Stimulated activated CD4-positive, alpha-beta T cell treated with anti-CD3 and anti-CD28 coated beads, Interleukin-1b, Interleukin-23, amount 100 ng/mL, for 24 hours (primary cell): ENCODE measurements at places on chromosomes 4 and X.

GRCh38 chrX:40573763-40574162 is 7.0 kb upstream of the ATP6AP2 start:
- no peak for DNase-seq

GRCh38 chr4:174282836-174283506 is 496 bp downstream of the FBXO8 start:
- peak; percentile 53 for DNase-seq

- no peak for DNase-seq
These were observed 70.3 kb downstream of the SHOX start for GRCh38 chrX:700936-701335.

DNA sequence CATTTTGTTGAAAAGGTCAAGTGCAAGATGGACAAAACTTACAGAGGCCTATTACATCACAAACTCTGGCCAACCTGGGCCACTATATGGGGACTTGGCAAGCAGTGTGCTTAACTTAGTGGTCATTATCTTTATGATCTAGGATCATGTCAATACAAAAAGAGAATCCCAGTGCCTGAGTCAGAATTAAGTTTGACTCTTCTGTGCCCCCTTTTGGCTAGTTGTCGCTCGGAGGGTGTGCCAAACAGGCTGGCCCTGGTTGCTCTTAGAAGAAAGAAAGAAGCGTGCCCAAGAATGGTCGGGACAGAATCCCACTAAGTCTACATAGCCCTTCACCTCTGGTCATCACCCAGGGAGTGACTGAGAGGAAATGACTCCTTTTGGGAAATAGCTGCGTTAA is 100.1 kb downstream of the EIF4E start:
- DNase-seq = no peak

DNA sequence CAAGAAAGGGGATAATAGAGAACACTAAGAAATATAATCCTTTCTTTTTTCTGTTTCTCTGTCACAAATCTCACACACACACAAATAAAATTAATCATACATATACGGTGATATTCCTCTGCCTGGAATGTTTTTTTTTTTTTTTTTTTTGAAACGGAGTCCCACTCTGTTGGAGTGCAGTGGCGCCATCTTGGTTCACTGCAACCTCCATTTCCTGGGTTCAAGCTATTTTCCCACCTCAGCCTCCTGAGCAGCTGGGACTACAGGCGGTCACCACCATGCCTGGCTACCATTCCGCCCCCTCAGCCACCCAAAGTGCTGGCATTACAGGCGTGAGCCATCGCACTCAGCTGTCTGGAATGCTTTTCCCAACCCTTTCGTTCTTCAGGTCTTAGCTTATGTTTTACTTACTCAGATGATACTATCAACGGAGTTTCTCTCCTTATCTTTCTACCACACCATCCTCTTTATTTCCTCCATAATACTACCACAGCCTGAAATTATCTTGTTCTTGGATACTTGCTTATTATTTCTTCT is 69.3 kb downstream of the ANKRD17 start:
- DNase-seq = no peak

DNA sequence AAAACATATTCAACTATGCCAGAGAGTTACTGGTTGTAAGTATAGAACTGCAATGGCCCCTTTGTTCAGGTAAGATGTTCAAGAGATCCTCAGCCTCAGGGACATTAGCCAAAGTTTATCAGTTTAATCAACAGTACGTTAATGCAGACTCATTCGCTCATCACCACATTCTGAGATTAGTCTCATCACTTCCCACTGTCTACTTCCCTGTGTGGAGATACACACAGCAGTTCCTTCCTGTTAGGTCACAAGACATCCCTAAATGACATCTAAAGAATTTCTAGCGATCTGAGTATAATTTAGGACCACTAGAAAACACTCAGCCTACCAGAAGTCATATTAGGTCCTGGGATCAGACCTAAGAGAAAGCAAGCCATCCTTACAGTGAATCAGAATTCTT is 10.4 kb downstream of the SLC10A7 start:
- no peak for DNase-seq

DNA sequence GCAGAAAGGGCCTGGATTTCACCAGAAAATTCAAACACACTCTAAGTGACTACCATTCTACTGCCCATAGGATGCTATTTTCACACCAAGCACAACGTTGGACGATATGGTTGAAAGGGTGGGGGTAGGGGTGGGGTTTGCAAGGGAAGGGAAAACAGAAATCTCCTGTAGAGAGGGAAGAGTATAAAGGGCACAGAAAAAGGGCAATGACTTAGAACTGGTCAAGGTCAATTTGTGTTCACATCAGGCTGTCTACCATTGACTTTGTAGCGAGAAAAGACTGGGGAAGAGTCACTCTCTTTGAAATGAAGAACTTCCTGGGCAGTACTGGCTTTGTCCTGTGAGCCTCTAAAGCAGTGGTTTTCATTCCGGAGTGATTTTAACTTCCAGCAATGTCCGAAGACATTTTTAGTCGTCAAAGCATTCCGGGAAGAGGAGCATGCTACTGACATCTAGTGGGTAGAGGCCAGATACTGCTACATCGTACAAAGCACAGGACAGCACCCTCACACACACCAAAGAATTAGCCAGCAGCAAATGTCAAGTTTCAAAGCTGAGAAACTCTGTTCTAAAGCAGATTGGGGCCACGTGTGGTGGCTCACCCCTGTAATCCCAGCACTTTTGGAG is 48.4 kb upstream of the SLC7A3 start:
- DNase-seq = no peak

DNA sequence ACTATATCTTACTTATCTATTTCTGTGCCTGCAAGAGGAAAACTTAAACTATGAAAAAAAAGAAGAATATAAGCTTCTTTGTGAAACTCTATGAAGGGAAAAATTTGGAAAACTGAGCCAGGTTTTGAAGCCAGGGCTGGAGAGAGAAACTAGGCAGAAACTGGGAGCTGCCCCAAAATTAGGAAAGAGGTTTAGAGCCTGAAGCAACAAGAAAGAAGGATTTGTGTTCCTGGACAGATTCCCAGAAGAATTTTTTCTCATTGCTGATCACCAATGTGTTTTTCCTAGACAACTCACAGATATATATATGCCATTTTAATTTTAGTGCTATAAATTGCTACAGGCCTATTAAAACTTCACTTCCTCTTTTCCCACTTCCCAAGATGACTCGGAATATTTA is 245.0 kb upstream of the GEMIN8 start:
- no peak for DNase-seq

DNA sequence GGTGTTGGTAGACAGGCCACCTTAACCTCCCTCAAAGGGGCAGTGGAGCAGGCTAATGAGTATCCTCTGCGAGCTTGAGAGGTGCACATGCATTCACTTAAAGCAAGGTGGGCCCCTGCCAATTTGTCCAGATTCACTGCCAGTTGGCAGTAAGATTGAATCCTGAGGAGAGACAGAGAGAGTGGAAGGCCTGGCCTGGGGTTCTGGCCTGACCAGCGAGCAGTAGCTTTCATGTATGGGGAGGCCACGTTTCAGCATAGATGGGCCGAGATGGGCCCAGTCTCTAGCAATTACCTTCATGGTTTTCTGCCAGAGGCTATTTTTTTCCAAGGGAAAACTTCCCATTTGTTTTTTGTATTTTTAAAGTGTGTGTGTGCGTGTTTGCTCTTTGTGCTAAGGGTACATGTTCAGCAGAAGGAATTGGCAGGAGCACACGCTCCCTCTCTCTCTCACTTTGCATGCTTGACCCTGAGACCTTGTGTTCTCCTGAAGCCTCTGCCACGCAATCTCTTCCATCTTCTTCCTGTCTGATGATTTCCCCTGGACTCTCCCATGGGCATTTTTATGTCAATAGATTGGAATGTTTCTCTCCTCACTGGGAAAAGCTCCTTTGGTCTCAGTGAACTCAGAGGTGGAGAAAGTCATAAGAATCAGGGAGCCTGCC is 215.8 kb upstream of the SFRP2 start:
- no peak for DNase-seq

- no peak for DNase-seq
These were observed 44.8 kb downstream of the RBPJ start for GRCh38 chr4:26365537-26366150.

DNA sequence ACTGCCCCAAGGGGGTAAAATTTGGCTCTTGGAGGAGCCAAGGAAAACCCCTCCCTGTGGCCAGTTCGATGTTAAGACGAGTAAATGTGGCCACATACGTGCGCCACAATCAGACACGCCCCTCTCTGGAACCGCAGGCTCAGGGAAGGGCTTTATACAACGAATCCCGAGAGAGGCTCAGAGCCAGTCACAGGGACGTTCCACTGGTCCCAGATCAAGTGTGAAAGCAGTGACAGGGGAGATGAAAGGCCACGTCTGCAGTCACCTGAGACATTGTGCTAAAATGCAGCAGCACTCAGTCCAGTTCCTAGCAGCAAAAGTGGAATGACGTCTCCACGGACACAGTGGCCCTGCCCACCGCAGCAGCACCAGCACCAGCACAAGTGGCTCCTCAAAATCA is 68.0 kb downstream of the ACOX3 start:
- DNase-seq = no peak

- DNase-seq = no peak
These were observed 29.1 kb downstream of the TBL1X start for GRCh38 chrX:9493936-9494335.

DNA sequence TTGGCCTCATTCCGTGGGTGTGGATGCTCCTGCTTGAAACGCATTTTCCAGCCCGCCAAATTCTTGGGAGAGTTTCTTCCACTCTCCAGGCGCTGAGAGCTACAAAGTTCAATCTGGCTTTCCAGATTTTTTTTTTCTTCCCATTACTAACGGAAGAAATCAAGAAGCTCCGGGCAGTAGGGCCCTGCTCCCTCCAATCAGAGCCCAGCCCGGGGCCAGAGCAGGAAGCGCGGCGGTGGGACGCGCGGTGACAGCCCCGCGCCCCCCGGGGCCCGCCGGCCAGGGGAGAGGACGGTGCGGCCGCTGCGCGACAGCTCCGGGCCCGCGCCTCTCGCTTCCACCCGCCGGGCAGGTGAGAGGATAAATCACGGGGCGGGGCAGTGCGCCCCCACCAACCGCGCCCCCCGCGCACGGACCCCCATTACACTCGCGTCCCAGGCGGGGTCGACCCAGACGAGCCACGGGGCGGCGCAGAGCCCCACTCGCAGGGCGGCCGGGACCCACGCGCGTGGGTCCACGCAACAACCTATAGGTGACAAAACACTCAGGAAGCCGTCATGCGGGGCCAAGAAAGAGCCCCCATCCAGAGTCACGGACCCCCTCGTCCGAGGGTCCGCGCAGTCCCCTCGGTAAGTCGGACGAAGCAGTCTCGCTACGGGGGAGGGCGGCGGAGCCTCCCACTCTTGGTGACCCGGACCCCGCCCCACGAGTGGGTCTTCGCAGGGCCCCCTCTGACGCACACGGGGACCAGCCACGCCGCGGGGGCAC is 868 bp downstream of the AFAP1 start:
- no peak for DNase-seq

DNA sequence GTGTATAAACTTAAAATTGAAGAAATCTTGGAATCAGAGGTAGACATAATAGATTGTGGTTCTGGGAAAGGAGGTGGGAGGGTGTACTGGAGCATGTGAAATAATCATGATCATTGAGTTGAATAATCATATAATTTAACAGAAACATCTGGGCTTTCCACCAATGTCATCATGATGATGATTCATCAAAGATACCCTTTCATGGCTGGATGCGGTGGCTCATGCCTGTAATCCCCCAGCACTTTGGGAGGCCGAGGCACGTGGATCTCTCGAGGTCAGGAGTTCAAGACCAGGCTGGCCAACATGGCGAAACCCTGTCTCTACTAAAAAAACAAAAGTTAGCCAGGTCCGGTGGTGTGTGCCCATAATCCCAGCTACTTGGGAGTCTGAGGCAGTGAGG is 6.7 kb upstream of the RUFY3 start:
- DNase-seq = no peak

GRCh38 chrX:93673869-93674271 is at the start of gene FAM133A:
TSS of gene FAM133A (plus strand) at chrX:93674206. CDS start at chrX:93709420, 35,214 bp downstream.
- DNase-seq = no peak

- no peak for DNase-seq
These were observed 264.5 kb upstream of the EMCN start for GRCh38 chr4:100782356-100782755.

DNA sequence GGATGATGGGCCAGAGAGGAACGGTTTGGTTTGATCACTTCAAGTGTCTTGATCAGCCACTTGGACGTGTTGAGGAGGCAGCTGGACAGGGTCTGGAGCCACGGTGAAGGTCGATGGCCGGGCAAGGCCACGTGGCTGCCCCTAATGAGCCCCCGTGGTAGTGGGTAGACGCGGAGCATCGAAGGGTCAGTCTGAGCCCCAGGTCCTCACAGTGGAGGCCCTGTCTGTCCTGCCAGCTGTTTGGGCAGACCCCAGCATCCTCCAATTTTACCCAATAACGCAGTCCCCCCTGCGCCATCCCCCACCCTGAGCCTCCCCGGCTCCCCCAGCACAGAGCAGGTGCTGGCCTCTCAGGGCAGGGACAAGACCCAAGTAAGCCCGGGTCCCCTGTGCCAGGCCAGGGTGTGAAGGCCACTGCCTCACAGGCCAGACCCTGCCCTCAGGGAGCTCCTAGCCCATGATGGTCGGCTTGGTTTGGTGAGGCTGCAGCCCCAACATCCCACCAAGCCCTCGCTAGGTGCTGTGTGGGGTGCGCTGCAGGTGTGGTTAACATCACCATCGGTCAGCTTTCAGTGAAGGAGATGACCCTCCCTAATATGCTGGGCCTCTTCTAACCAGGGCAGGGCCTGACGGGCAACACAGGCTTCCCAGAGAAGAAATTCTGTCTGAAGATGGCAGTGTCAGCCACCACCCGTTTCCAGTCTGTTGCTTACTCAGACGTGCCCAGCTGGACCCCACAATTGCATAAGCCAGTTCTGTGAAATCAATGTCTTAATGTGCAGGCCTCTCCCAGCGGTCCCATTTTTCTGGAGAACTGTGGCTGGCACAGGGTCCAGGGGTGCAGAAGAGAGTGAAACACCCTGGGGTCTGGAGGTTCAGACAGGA is 40.5 kb upstream of the NKX1-1 start:
- DNase-seq = no peak

DNA sequence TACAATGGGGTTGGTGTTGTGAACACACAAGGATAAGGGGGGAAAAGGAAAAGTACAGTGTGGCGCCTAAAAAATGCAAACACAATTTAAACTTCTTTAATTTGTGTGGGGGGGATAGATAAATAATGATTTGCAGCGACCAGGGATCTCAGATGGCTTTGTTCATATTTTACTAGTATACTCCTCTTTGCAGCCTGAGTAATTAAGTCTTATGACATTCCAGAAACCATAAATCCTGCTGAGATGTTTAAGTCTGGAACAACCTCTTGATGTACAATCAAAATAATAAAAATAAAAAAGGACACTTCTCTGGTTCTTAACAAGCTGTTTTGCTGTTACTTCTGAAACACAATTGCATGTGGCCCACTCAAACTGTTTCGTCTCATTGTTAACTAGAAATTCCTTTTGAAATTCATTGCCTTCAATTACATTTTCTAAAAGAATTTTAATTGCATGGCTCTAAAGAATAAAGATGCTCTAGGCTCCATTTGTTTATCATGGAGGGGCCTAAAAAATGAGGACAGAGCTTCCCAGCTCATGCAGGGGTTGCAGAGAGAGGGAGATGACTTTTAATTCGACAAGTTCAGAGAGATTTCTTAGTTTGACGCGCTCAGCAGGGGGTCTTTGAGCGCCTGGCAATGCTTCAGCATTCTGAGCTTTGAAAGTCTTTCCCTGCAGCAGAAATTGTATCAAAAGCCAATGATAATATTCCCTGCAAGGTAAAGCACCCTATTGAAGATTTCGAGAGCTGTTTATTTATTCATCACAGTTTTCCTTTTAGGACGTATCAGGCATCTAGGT is 892.4 kb upstream of the TENM3 start:
- no peak for DNase-seq
